Stimulated activated CD4-positive, alpha-beta T cell treated with anti-CD3 and anti-CD28 coated beads, Interleukin-12 subunit alpha, Interleukin-12 subunit beta, amount 100 ng/mL, for 4 hours (primary cell): ENCODE measurements at places on chromosomes 3 and 15.
A peak's percentile ranks its signal among the peaks of the same experiment; 100 is the strongest.

DNA sequence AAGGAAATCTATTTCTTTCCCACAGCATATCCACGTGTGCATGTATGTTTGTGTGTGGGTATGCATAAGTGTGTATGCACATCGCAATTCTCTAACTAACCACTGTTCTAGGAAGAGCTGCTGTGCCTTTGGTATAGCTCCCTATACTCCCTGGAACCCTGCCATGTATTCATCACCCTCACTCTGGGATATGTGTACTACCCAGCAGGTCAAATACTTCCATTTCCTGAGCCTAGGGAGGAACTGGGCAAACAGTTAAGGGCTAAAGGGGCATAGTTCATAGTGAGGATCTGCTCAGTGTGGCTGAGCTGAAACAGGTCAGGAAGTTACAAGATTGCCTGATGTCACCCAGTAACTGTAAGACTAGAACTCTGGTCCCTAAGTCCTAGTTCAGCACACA, 260.4 kb downstream of the RPLP1 start:
- no peak for DNase-seq

DNA sequence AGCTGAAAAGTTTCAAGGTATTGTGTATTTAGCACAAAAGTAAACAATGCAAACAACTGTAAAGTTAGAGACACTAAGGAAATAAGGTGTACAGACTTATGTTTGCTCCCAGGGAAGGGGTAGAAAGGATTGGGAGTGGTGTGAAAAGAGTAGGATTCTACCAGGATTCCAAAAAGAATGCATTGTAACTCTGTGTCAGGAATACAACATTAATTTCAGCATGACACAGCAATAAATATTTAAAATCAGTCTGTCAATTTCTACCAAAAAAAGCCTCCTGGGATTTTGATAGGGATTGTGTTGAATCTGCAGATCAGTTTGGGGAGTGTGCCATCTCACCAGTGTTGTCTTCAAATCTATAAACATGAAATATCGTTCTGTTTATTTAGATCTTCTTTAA, 73.4 kb downstream of the LRRC28 start:
- no peak for DNase-seq

DNA sequence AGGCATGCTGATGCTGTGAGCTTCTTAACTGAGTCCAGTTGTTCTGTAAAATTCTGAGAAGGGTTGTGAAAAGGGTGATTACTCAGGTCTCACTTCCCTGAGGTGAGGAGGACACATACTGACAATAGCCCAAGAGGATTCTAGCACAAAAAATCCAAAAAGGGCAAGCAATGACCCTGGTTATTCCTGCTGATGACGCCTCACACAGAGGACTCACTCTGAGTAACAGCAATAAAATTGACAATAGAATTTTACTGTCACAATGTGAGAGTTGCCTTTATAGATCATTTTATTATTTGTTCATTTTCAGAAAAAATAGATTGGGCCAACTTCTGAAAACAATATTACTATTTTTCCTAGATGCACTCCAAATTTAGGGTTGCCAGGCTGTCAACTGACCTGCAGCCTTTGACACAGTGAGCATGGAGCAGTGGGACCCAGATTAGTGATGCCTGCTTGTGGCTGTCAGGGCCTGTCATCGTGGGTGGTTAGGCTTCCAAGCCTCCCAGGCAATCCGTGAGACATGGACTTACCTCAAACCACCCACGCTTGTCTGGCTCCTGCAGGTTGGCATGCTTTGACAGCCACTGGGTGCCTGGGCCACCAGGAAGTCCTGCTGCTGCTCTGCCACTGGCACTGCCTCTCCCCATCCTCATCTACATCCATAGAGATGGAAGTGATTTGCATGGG, 396.0 kb upstream of the THBS1 start:
- no peak for DNase-seq

- peak; percentile 58 for DNase-seq
These were observed 82.6 kb upstream of the GCNT3 start for GRCh38 chr15:59528961-59529402.

DNA sequence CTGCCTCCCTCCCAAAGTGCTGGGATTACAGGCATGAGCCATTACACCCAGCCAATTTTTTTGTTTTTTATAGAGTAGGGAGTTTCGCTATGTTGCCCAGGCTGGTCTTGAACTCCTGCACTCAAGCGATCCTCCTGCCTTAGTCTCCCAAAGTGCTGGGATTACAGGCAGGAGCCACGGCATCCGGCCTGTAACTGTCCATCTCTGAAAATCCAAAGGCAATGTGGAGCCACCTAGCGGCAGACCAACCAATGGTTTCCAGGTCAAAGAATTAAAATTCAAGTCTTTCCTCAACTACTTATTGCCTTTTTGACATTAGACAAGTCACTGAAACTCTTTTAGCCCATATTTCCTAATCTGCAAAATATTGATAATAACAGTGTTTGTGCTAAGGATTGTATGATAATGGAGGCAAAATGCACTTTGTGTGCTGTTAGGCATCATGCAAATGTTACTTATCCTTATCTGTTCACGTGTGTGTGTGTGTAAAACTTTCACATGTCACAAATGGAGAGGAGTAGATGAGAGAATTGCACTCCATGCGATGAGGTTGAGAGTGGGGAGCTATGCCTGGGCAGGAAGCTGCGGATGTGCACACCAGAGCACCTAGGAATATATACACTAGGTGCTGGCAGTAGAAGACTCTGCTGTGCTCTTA, 48.7 kb downstream of the COL8A1 start:
- peak; percentile 17 for DNase-seq

GRCh38 chr15:31292391-31293015, 34.1 kb upstream of the KLF13 start:
- no peak for DNase-seq

GRCh38 chr3:116057400-116058006, 387.8 kb downstream of the LSAMP start:
- no peak for DNase-seq

- DNase-seq, result no peak
These were observed 7.3 kb downstream of the RNU5B-1 start for GRCh38 chr15:65311760-65312159.

- no peak for DNase-seq
These were observed 121.6 kb downstream of the NFKBIZ start for GRCh38 chr3:101970905-101971304.

DNA sequence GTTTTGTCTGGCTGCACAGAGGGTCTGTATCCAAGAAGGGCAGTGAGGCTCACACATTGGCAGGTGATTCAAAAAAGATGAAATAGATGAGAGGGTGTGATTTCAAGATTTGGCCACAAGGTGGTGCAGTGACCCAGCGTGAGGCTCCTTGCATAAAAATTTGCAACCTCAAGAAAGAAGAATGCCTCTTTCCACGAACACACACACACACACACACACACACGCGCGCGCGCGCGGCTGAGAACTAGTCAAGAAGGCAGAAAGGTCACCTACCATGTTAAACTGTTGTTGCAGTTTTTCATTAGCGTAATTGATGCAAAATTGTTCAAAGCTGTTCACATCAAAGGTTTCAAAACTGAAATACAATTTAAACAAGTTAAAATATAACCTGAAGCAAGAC, 39.2 kb downstream of the MYO5C start:
- peak; percentile 60 for DNase-seq

GRCh38 chr15:43941555-43941954, 114.8 kb downstream of the WDR76 start:
- DNase-seq, result no peak

DNA sequence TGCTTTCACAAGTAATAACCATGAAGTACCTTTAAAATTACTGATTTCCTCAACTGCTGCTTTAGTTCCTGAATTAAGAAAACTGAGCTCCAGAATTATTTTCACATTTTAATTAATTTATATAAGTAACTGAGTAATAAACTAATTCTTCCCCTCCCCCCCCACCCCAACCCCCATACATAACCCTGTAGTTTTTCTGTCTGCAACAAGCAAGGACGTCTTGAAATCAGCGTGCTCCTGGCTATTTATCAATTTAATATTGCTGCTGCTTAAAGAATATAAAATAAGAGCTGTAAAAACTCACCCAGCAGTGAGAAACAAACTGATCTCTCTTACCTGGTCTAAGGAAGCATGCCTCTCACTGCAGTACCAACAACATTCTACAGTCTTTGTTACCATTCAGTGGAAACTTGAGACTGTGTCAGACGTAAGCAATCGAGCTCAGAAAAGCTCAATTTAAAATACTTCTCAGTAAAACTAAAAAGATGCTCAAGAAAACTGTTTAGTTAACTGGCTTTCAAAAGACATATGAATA, 121.0 kb downstream of the TFDP2 start:
- no peak for DNase-seq

GRCh38 chr3:25568525-25569078, 96.1 kb downstream of the TOP2B start:
- no peak for DNase-seq

- no peak for DNase-seq
These were observed 35.2 kb downstream of the GLB1 start for GRCh38 chr3:33061782-33062181.

GRCh38 chr3:81823882-81824395, 62.5 kb upstream of the GBE1 start:
- DNase-seq, result no peak

DNA sequence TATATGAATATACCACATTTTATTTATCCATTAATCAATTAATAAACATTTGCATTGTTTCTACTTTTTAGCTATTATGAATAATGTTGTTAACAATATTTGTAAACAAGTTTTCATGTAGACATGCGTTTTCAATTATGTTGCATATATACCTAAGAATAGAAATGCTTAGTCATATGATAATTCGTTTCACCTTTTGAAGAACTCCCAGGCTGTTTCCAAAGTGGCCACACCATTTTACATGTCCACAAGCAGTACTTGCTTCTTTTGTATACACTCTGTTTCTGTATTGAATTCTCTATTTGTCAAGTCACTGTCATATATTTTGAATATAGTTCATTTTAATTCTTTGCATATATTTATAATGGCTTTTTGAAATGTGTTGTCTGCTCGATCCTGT, 206.9 kb upstream of the ZBTB20 start:
- DNase-seq, result no peak

- peak; percentile 63 for DNase-seq
These were observed 29.8 kb upstream of the SENP5 start for GRCh38 chr3:196837819-196838420.

- DNase-seq, result no peak
These were observed 12.0 kb downstream of the PLSCR1 start for GRCh38 chr3:146532406-146532805.

DNA sequence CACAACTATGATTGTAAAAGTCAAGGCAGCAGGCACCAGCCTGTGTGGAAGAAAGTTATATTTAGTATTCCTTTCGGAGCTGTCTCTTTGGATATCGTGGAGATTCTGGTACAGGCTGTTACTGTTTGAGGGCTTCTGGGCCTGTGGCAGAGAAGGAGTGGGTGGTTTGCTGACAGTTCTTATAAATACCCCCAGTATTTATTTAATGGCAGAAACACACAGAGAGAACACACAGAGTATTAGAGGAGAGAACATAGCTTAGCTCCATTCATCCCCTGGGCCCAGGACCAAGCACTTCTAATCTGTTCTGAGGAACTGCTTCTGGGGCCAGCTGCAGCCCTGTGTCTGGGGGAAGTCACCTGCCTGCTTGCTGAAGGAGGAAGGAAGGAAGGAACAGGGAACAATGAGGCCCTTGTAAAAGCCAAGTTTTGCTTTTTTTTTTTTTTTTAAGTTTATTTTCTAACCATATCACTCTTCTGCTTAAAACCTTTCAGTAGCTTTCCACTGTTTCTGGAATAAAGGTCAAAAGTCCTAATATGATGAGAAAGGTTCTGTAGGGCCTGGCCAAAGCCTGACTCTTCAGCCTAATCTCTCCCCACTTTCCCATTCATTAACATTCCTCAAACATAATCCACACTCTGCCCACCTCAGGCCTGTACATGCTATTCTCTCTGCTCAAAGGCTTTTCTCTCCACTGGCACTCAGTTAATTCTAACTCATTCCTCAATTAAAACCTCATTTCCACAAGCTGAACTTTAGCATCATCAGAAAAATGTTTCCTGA, 11.8 kb upstream of the PP2D1 start:
- DNase-seq, result no peak

- DNase-seq, result no peak
These were observed 11.6 kb upstream of the SLC6A20 start for GRCh38 chr3:45807681-45808540.

DNA sequence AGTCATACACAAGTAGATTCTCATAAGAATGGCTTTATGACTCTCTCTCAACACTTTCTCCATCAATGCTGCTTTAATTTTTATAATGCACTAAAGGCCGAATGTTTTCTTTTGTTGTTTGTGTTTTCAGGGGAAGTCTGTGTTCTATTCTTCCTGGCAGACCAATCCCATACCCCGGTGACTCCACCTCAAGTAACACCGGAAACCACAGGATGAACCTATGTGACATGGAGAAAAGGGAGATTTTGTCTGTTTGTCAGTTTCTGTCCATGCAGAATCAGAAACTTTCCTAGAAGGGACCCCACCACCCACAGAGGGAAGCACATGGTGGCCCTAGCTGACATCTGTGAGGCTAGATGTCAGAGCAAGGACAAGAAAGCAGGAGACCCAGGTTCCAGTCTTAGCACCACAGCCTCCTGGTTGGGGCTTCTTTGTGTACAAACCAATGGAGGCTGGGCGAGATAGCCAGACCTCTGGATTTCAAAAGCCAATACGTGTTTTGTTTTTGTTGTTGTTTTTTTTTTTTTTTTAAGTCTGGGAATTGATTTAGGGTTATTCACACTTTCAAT, 109.0 kb downstream of the OSBPL10 start:
- DNase-seq, result no peak

DNA sequence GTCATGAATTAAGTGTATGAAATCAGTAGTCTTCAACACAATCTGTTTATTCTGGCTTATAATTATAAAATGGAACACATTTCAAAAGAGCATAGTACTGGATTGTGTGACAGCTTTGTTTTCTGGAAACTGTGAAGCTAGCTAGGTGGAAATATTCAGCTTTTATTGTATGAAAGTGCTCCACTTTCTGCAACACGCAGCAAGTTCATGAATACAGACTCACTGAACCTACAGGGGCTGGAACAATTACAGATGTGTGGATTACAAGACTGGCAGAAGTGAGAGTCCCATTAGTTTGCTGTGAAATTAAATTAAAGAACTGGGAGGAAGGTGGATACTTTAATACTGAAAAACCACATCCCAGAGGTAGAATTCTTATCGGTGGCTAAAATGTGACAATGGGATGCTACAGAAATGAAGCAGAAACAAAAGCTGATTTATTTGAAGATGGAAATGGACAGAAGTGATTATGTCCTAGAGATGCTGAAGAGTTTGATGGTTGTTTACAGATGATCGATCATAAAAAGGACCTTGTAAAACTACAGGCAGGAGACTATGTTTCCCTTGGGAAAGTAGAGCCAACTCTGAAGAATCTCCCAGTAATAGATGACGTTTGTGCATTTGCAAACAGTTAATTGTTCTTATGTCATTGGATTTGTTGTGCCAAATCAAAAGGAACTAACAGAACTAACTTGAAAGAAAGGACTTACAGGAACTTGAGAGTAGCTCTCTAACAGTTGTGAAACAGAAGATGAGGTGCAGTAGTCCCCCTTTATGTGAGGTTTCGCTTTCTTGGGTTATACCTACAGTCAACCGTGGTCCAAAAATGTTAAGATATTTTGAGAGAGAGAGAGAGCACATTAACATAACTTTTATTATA, 15.7 kb downstream of the TF start:
- no peak for DNase-seq

GRCh38 chr3:110677506-110677905, 394.1 kb upstream of the NECTIN3 start:
- no peak for DNase-seq

- no peak for DNase-seq
These were observed 2.5 kb downstream of the TTBK2 start for GRCh38 chr15:42918047-42918446.
